GM23338 (cell line): ENCODE measurements at places on chromosomes 11 and 22.

GRCh38 chr22:30422481-30423300 lies 2.9 kb upstream of the MTFP1 start:
- DNase-seq = peak; percentile 76

DNA sequence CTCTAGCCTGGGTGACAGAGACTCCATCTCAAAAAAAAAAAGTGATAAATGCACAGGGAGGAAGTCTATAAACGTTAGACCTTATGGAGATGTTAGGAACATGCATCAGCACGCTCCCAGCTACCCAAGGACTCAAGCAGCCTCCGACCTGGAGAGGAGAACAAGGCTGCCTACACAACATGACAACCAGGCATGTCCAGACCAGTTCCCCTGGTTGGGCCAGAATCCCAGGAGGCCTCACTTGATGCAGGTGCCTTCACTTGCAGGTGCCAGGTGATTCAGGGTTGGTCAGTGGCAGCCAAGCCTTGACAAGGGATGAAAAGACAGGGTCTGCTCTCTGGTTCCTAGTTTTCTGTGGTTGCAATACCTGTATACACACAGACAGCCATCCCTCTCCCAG lies 5.9 kb downstream of the RANGAP1 start:
- no peak for DNase-seq

GRCh38 chr22:31346733-31347250 lies 646 bp upstream of the PATZ1 start:
- DNase-seq = peak; percentile 82

GRCh38 chr11:44936525-44936924 lies 14.2 kb downstream of the TP53I11 start:
- peak; percentile 90 for DNase-seq

DNA sequence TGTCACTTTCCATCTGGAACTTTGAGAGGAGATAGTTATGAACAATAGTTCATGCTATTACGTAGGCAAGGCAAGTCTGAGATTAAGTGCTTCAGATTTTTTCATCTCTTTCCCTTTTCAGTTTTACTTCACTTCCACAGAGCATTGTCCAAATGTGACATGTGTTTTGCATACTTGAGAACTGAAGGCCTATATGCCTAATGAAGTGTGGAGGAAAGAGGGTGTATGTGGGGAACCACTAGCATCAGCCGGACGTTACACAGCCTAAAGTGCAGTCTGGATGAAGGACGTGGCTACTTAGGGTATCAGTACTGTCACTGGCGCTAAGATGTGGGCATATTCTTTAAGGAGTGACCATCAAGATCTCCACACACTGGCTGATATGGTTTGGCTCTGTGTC lies 26.2 kb downstream of the FANCF start:
- DNase-seq = no peak

DNA sequence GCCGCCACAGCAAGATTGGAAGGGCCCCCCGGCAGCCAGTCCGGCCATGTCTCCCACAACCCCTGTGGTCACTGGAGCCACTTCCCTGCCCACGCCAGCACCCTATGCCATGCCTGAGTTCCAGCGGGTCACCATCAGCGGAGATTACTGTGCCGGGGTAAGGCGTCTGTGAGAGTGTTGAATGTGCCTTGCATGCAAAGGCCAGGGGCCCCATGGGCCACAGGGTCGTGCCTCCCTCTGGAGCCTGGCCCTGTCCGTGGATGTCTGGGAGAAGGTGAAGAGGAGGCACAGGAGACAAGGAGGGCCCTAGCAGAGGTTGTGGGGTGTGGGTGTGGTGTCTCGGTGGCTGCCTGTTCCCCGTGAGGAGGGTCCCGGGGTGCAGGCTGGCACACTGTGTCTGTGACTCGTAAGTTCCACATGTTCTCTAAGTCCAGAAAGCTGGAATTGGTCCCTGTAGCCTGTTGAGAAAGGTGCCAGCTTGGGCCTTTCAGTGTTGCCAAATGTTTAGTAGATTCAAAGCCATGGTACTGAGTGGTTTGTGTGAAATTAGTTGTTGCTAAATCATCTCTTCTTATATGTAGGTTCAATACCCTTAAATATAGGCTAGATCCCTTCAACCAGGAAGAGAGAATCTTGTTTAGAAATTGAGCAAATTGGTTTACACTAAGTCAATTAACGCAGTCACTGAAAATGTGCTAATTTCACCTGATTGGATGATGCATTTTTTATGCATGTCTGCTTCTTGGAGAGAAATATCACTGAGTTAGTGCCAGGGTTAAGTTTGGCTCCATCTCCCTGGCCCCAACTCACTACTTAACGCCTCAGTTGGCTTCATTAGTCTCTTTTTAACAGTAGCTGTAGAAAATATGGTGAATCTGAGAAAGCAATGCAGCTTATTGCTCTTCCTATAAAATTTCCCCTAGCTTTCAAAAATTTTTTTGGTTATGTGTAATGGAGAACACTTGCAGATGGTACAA lies 23.8 kb downstream of the AMPD3 start:
- DNase-seq = no peak

- no peak for DNase-seq
Observed at GRCh38 chr11:43489869-43490465, 131.2 kb downstream of the TTC17 start.

DNA sequence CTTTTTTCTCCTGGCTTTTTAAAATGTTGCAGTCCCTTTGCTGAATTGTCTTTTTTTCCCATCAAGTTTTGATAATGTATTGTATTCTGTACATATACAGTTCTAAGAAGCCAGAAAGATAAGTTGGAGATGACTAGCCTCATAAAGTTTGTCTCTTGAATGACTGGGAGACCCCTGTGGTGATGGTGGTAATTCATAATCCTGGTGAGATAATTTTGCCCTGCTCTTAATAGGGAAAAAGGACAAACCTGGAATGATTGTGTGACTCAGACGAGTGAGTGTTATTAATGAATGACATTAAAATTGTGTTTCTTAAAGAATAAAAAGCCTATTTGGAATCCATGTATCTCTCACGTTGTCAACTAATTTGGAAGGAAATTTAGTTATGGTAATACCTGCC lies 1.2 kb downstream of the HIKESHI start:
- no peak for DNase-seq

DNA sequence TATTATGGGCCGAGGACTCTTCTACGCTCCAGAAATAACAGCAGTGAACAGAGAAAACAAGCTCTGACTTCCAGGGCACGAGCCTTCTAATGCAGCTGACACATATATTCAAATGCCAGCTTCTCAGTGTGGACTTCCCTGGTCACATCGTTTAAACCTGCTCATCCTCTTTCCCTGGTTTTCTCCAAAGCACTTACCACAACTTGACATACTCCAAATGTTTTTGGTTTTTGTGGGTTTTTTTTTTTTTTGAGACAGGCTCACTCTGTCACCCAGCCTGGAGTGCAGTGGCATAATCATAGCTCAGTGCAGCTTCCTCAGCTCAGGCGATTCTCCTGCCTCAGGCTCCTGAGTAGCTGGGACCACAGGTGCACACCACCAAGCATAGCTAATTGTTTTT lies 105.5 kb downstream of the MICAL3 start:
- no peak for DNase-seq

- DNase-seq = no peak
Observed at GRCh38 chr11:74937696-74938475, 11.0 kb downstream of the XRRA1 start.

- no peak for DNase-seq
Observed at GRCh38 chr11:130278151-130278550, 36.6 kb downstream of the ZBTB44 start.

- DNase-seq = no peak
Observed at GRCh38 chr22:36424901-36425579, 37.3 kb upstream of the MYH9 start.

- peak; percentile 57 for DNase-seq
Observed at GRCh38 chr22:38318792-38319773, 1.9 kb upstream of the CSNK1E start.

DNA sequence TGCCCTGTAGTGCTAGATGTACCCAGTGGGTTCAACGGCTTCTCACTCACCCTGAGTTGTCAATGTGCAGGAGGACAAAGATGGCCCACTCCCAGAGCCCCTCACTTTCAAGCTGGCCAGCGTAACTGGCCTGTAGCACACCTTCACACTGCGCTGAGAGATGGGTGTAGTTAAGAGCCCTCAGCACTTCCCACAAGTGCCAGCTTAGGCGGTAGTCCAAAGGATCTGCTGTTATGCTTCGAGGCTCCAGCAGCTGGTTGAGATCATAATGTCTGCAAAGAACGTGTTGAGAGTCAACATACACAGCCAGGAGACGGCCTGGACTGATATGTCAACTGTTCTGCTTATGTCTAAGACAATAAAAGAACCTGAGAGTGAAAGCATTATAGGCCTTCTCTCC lies 14.7 kb upstream of the CHRNA10 start:
- no peak for DNase-seq

GRCh38 chr22:28047740-28048139 lies 128.7 kb upstream of the PITPNB start:
- no peak for DNase-seq

GRCh38 chr11:69320756-69321741 lies 27.1 kb downstream of the MYEOV start:
- no peak for DNase-seq

- DNase-seq = no peak
Observed at GRCh38 chr22:39415506-39415905, 15.9 kb downstream of the TAB1 start.

DNA sequence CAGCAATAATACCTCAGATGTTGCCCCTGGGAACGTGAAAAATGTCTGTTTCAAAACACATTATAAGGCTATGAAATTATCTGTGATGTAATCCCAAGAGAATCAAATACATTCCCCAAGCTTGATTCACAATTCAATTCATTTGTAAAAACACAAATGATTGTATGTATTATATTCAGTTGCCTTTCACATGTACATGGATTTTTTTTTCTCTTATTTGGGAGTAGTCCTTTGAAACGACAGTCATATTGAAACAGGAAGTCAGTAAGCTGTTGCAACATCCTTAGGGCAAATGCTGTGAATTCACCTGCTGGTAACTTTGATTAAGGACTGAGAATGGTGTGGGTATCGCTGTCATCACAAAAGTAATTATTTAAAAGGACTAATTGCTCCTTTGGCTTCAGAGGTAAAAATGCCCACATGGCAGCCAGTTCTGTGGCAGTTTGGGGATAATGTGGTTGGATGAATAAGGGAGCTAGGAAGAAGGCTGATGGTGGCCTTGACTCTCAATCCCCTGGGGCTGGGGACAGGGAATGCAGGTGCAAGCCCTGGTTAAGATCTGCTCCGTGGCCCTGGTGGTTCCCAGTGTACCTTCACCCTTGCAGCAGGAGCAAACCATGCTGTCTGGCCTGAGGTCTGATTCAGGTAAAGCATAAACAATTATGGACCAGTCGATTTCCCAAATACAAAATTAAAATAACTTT lies 13.2 kb downstream of the EHF start:
- no peak for DNase-seq

DNA sequence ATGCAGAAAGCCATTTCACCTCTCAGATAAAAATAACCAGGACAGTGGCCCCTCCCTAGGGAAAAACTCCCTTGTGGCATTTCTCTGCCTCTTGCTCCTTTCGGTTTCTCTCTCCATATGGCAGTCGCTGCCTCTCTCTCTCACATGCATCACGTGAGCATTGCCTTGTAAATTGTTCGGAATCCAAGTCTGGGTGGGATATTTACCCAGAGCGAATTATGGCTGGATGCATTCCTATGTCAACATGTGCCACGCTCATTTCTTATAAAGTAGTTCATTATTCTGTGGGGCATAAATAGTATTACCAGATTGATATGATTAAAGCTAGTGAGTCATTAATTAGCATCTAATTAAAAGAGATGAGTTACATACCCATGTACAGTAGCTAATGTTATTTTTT lies 392.9 kb downstream of the INSC start:
- no peak for DNase-seq

DNA sequence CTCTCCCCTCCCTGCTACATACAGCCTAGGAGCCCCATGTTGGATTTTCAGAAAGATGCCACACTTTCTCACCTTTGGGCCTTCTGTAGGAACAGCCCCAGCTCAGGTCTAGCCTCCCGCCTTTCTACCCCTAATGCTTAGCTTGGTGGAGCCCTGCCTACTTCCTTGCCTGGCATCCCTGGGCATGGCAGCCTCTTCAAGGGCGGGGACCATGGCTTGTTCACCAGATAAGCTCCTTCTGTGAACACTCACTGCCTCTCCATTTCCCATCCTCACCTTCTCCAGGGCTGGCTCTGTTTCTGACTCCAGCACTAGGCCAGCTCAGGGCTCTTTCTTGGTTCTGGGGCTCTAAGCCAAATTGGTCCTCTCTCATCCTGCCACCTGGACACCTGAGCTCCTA lies 1.4 kb downstream of the SEPTIN3 start:
- no peak for DNase-seq

- DNase-seq = no peak
Observed at GRCh38 chr22:30400159-30400558, 3.3 kb downstream of the SEC14L2 start.

DNA sequence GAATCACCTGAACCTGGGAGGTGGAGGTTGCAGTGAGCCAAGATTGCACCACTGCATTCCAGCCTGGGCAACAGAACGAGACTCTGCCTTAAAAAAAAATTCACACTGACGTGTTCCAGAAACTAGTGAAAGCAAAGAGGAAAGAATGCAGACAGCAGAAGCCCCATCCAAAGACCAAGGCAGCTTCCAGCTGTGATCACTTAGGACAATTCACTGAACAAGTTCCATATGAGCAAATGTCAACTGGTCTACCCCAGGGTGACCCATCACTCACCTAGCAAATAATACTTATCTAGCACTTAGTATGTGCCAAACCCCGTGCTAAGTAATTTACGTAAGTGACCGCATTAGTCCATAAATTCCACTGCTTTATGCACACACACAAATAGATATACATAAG lies 138.9 kb downstream of the LARGE1 start:
- DNase-seq = no peak

DNA sequence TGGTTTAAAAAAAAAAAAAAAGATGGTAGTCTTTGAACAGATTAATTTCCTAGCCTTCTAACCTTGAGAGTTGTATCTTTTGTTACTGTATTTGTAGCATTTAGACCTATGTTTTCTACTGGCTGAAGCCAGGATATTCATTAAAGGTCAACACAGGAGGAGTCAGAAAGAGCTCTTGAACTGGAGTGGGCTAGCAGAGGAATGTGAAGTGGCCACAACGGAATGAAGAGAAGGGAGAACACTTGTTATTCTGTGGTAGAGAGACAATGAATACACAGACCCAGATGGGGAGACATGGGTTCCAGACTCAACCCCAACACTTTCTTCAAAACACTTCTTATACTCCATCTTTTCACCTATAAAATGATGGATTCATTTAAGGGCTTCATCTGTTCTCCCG lies 88.1 kb downstream of the RELT start:
- DNase-seq = peak; percentile 24

- DNase-seq = no peak
Observed at GRCh38 chr22:43389227-43389836, 22.5 kb upstream of the MPPED1 start.
